Panc1 (cell line): ENCODE measurements at places on chromosomes 4 and X. TPM values are rescaled to one million over a fixed set of nuclear protein-coding genes. Genes with fewer than 3 reads are reported as not detected.

DNA sequence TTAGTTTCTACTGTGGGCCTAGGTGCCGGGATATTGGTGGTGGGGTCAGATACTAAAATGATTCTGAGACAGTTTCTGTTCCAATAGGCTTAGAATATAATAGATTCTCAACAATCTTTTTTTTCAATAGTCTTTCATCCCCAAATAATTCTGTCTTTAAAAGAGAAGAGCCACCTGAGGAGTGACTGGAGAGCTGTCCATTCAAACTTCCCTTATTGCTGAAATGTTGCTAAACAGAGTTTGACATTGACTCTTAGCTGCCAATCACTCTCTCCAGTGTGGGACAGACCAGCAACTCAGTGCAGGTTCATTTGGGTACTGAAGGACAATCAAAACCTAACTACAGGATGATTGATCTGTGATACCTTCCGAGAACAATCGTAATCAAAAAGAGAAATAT lies 12.4 kb upstream of the ADH7 start:
- DNase-seq, result no peak

DNA sequence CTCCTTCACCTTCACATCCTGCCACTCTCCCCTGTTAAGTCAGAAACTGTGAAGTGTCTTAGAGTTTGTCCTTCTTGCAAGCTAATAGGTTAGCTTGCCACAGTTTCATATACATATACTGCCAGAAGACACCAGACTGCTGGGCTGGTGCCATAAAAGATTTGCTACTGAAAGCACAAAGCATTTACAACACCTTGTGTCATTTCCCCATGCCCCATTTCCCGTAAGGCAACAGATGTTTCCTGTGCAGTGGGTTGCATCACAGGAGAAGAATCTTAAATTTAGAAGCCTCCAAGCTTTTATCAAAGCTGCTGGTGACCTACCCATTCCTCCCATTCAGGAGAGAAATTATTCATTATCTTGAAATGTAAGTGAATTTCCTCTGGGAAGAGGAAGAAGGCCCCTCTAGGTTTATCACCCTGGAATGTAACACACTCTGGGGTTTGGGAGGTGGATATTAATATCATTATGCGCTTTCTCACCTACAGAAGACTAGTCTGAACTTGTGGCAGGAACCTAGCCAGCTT lies 34.5 kb upstream of the RAB33B start:
- DNase-seq, result no peak

DNA sequence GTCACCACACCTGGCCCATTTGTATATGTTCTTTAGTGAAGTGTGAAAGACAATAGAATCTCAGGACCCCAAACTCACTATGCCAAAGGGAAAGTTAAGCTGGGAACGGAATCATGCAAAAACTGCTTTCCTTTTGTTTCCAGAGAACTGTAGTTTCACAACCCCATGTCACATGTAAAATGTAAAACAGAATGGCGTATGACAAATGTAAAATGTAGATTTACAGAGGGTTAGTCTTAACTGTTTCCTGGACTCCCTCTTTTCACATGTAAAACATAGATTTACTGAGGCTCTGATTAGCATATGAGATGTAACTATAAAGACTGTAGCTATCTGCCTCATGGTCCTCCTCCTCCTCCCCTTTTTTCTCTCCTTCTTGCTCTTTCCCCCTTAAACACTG lies 66.3 kb downstream of the ABLIM2 start:
- DNase-seq, result no peak

DNA sequence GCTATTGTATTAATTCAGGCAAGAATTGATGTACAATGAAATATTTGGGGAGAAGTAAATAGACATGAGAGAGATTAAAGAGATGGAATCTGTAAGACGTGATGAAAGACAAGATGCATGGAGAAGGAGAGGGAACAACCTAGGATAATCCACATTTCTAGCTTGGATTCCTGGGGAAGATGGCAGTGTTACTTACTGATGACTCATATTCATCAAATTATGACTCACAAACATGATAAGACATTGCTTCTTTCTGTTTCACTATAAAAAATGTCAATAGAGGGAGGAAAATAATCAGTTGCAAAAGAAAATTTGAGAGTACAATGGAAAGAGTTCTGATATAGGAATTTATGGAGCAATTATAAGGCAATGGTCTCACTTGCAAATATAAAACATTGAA lies 104.1 kb upstream of the BMP3 start:
- no peak for DNase-seq

The IQCM gene
- not detected for total RNA-seq
